Stimulated activated CD4-positive, alpha-beta T cell treated with anti-CD3 and anti-CD28 coated beads, Interleukin-1b, Interleukin-23, amount 100 ng/mL, for 1 hour (primary cell): ENCODE measurements at places on chromosomes 4 and X.

GRCh38 chr4:141463678-141464077 is 172.7 kb upstream of the IL15 start:
- no peak for DNase-seq

DNA sequence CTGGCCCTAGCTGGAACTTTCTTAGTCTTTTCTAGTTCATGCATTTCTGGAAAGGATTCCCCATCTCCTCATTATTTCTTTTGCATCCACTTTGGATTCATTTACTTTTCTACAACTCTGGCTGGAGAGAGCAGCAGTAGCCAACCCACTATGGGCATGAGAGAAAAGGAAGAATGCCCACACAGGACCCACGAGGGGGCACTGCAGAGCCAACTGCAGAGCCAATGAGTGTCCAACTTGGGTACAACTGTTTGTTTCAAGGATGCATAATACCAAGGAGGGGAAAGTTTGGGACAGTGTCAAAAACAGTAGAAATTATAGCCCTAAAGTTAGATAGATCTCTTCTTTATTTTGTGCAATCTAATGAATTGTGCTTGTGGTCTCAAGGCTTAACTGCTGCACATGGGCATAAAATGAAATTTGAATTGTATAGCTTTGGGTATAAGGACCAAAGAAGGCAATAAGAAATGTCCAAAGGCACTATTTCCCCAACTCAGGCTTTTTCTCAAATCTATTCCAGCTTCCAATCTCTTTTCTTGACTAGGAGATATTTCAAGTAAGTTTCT is 230.6 kb downstream of the NSUN7 start:
- no peak for DNase-seq

DNA sequence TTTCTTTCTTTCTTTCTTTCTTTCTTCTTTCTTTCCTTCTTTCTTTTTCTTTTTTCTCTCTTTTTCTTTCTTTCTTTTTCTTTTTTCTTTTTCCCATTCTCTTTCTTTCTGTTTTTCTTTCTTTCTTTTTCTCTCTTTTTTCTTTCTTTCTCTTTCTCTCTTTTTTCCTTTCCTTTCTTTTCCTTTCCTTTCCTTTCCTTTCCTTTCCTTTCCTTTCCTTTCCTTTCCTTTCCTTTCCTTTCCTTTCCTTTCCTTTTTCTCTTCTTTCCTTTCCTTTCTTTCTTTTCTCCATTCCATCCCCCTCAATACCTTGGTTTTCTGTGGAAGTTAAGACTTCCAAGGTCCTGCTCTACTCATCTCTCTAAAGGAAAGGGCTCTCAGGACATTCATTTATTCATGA is 102.8 kb upstream of the CLNK start:
- DNase-seq, result no peak

- no peak for DNase-seq
Measured at GRCh38 chr4:140643571-140644055, 74.9 kb upstream of the UCP1 start.

- DNase-seq, result no peak
Measured at GRCh38 chr4:150117094-150117493, 38.8 kb downstream of the DCLK2 start.

GRCh38 chr4:32135642-32136041 is 1415.5 kb downstream of the PCDH7 start:
- no peak for DNase-seq

- DNase-seq, result no peak
Measured at GRCh38 chr4:172777729-172778431, 390.7 kb upstream of the GALNT7 start.

DNA sequence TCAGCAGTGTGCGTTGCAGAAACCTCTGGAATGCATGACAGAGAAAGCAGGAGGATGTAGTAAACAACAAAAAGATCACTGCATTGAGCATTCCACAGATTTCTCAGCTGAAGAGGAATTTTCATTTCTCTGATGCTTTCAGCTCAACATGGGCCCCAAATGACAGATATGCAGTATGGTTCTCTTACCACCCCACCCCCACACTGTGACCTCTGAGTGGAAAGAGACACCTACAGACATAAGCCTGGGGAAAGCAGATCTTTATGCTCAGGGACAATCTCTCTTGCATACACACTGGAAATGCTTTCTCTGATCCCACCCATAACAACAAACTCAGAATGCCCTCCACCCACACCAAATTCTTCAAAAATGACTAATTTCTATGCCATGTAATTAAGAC is 983.7 kb upstream of the LCORL start:
- DNase-seq, result no peak

- no peak for DNase-seq
Measured at GRCh38 chrX:15292861-15293260, 22.6 kb downstream of the ASB11 start.

- DNase-seq, result no peak
Measured at GRCh38 chr4:125760201-125760819, 445.6 kb downstream of the FAT4 start.

DNA sequence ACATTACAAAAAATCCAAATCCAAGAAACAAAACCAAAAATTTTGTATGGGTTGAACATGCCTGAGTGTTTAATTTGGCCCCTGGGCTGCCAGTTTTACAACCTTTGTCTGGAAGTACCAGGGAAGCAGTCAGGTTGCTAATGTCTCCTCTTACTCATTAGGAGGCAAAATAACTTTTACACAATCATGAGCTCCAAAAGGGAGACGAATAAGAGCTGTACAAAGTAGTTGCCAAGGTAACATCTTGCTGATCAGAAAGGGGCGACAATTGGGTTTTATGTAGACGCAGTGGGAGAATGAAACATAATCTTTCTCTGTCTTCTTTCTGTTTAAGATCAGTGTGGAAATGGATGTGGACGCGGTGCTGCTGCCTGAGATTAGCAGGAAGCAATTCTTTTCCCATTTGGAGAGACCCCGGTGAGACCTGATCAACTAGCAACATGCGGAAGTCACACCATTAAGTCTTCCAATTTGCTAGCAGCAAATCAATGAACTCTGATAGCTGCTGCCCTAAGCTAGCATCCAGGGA is 90.7 kb upstream of the IGFBP7 start:
- no peak for DNase-seq

- DNase-seq, result no peak
Measured at GRCh38 chr4:123826896-123827295, 430.3 kb downstream of the SPRY1 start.

DNA sequence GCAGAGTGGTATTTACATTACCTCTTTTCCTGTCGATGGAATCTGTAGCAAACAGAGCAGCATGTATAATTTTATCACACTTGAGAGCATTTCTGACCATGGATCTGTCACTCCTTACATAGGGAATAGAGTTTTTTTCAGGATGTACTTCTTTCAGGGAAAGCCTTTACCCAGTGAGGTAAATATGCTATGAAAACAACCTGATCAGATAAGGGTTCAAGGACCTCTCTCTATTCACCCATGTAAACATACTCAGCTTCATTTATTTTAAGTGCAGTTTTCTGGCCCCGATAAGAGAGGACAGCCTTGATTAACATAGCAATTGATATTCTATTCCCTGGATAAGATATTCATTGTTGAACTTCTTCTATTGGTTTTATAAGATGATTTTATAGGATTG is 87.3 kb upstream of the ESX1 start:
- no peak for DNase-seq

DNA sequence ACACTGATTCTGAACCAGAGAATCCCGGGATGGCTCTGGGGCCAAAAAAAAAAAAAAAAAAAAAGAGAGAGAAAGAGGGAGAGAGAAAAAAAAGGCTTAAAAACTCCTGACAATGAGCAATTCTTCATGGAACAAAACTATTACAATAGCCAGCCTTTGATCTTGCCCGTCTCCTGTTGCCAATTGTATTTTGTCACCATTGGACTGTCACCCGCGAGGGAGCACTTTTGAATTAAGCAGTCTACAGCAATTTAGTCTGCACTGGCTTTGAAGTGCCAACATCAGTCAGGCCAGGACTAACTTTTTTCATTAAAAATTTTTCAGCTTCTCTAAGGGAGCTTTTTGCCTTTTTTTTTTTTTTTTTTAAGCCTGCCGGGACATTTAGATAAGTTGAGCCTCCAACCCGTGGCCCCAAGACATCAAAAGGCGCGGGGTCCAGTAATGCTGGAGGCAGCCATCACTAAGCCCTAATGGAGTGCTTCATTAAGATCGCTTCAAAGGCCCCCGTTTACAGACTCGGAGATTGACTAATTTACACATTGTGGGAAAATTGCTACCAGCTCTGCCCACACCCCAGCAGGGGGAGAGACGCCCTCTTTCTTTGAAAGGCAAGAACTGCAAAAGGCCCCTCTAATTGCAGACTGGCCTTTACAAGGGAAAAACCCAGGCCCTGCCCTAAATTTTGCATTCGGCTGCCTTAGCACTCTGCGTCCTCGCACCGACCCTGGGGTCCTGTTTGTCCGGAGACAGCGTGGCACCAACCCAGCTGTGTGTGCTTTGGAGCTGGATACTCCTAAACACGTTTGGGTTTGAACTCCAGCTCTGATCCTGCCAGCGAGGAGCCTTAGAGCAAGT is 98.1 kb upstream of the MSX1 start:
- DNase-seq, result no peak

DNA sequence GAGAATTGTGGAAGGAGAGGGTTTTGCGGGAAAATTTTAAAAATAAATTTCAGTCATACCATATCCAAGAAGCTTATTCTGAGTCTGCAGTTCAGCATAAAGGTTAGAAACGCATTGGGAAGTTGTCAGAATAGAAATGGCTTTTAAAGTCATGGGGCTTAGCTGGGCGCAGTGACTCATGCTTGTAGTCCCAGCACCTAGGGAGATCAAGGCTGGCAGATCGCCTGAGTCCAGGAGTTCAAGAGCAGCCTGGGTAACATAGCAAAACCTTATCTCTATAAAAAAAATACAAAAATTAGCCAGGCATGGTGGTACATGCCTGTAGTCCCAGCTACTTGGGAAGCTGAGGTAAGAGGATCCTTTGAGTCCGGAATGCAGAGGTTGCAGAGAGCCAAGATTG is 3.9 kb upstream of the PLA2G12A start:
- DNase-seq, result no peak

DNA sequence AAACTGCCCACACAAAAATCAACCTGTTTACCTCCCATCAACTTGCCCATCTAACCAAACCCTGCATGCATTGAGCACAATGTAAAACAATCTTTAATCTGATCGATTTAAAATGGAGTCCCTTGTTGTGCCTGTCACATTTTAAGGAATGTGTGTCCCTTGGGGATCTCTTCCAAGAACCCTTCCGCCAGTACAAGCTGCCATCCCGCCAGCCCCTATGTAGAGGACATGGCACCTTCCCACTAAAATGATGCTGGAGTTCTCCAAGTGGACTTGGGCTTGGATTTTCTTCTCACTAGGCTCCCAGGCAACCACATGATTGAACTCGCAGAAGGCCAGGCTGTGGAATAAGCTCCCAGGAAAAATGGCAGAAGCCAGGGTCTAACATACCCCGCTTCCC is 45.8 kb upstream of the ENPP6 start:
- DNase-seq, result no peak

- no peak for DNase-seq
Measured at GRCh38 chr4:174490451-174490961, 31.8 kb downstream of the HPGD start.

- no peak for DNase-seq
Measured at GRCh38 chr4:179605196-179605595, 2163.0 kb upstream of the AGA start.

GRCh38 chr4:1130316-1131186 is 17.2 kb upstream of the RNF212 start:
- peak; percentile 51 for DNase-seq

DNA sequence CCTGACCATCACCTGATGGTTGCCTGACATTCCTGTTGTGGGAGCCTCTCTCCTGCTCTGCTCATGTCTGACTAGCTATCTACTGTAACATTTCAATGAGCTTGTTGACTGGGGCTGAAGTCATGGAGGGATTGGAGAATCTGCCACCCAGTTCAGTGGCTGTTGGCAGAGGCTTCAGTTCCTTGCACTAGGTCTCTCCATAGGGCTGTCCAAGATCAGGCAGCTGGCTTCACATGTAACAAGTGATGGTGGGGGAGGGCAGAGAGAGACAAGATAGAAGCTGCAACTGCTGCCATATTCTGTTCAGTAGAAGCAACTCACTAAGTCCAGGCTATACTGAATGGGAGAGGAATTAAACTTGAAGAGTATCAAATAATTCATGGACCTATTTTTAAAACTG is 14.1 kb upstream of the CCNI start:
- no peak for DNase-seq

DNA sequence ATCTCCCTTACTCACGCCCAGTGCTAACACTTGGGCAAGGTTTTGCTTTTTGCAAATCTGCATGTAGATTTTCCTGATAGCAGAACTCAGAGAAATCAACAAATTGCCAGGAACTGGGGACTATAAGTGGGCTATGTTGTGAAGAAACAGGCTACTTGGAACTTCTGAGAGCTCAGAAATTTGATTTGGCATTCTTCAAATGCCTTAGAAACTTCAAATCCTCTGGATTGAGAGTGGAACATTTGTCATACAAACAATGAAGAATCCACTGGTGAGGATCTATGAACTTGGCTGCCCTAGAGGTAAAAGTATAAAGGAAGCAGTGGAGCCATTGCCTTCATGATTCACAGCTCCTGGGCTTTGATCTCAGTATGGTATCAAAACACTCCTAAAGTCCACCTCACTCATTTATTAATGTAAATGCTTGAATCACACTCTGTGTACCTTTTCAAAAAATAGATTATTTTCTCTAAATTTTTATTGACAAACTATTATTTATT is 126.0 kb downstream of the GLRA3 start:
- no peak for DNase-seq

GRCh38 chrX:106952538-106952937 is 32.3 kb downstream of the CLDN2 start:
- DNase-seq, result no peak

GRCh38 chr4:87068583-87069021 is 133.8 kb downstream of the AFF1 start:
- DNase-seq, result no peak

- no peak for DNase-seq
Measured at GRCh38 chrX:39716401-39716800, 381.4 kb downstream of the BCOR start.

DNA sequence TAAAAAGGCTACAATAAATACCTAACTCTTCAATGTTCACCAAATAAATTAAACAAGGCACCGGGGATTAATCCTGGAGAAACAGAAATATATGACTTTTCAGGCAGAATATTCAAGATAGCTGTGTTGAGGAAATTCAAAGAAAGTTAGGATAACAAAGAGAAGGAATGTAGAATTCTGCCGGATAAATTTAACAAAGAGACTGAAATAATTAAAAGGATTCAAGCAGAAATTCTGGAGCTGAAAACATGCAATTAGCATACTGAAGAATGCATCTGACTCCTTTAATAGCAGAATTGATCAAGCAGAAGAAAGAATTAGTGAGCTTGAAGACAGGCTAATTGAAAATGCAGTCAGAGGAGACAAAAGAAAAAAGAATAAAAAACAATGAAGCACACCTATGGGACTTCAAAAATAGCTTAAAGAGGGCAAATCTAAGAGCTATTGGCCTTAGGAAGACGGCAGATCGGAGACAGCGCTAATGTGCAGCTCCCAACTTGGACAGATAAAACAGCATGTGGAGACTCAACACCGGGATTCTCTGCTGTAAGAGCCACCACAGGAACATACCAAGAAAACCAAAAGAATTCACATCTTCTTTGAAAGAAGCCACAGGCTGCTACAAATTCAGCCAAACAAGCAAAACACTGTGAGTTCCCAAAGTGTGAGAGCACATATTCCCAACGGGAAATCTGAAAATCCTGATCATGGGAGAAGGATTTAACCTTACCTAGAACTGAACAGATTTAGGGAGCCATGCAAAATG is 1290.9 kb downstream of the PCDH18 start:
- DNase-seq, result no peak

GRCh38 chr4:128565565-128566186 is 243.8 kb upstream of the JADE1 start:
- no peak for DNase-seq
